ENCODE measurements at places on chromosomes 6 and 20. TPM values are rescaled to one million over a fixed set of nuclear protein-coding genes. Genes with fewer than 3 reads are reported as not detected.

Gene AAR2
- total RNA-seq: 18.7 TPM

Gene THBS2
- total RNA-seq: 11.3 TPM

Gene COL9A3
- 22.9 TPM for total RNA-seq

Gene SLC22A16
- 0.49 TPM for total RNA-seq

Gene COMMD7
- 24.3 TPM for total RNA-seq

Gene LAMP5
- total RNA-seq: 5.2 TPM

Gene KCNK5
- total RNA-seq: 0.25 TPM

Gene STMND1
- total RNA-seq: 0.25 TPM

Gene FAM162B
- total RNA-seq: 1.2 TPM
